Iris pigment epithelial cell (primary cell): ENCODE measurements at places on chromosomes 6 and 20.
A peak's percentile ranks its signal among the peaks of the same experiment; 100 is the strongest.

GRCh38 chr20:59378966-59379365 is 78.6 kb downstream of the EDN3 start:
- DNase-seq = no peak

DNA sequence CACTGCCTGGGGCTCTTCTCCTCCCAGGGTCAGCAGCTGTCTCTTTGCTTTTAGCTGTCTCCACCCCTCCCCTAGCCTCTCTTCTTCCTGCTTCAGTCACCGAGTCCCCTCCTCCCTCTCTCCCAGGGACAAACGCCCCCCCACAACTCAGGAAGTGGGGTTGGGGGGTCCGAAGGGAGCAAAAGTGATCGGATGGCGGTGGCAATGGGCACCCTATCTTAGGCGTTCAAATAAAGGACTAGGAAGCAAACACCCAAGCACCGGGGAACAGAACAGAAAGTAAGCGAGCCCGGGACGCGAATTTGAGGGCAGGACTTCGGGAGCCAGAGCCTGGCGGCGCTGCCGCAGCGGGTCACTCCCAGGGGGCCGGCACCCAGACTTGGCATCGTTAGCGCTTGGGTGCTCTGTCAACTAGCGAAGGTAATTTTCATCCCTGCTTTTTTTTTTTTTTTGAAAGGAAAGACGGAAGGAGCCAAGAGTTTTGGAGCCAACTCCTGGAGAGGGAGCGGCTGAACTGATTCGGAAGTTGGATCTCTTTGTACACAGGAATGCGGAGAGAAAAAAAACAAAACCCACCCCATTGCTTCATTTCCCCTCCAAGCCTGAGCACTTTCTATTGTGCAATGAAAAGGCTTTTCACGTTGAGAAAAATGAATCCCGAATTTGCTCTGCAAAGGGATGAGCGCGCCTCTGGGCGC is 815 bp upstream of the ITPR3 start:
- peak; percentile 71 for DNase-seq

GRCh38 chr20:22836211-22836610 is 198.9 kb upstream of the SSTR4 start:
- DNase-seq = peak; percentile 11

GRCh38 chr6:125188037-125188436 is 34.5 kb downstream of the TPD52L1 start:
- peak; percentile 80 for DNase-seq

- DNase-seq = no peak
These were observed 108.4 kb downstream of the RTN4IP1 start for GRCh38 chr6:106520711-106521401.

DNA sequence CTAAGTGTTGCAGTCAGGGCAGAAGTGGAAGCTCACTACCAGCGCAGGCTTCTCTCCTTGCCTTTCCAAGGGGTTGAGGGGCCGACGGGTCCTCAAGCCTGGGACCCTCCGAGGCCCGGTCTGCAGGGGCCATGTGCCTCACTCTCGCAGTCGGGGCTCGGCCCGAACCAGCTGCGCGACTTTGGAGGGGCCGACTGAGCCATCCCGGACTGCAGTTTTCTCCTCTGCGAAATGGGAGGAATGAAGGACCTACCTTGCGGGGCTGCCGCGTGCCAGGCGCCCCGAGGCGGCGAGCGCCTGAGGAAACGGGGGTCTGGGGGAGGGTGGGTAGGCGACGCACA is 5.6 kb downstream of the LZTS3 start:
- DNase-seq = no peak

- peak; percentile 40 for DNase-seq
These were observed 103.7 kb upstream of the SOX4 start for GRCh38 chr6:21489826-21490225.

- no peak for DNase-seq
These were observed 4.4 kb upstream of the MYLIP start for GRCh38 chr6:16124198-16125180.

DNA sequence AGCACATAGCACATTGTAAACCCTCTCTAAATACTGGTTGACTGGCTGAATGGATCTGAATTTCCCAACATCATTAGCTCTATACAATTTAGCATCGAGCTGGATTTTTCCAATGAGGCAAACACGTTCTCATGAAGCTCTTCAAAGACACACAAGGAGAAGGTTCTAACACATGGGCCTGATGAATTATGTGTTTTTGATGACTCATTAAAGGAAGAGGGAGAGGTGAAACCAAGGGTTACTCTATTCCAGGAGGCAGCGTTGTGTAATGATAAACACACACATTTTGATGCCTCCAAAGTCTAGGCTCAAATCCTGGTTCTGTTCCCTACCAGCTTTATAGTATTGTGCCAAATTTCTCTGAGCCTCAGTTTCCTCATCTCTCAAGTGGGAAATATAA is 84.3 kb downstream of the PFDN4 start:
- DNase-seq = peak; percentile 36

- DNase-seq = peak; percentile 71
These were observed 108.4 kb upstream of the SIM1 start for GRCh38 chr6:100573166-100573565.

DNA sequence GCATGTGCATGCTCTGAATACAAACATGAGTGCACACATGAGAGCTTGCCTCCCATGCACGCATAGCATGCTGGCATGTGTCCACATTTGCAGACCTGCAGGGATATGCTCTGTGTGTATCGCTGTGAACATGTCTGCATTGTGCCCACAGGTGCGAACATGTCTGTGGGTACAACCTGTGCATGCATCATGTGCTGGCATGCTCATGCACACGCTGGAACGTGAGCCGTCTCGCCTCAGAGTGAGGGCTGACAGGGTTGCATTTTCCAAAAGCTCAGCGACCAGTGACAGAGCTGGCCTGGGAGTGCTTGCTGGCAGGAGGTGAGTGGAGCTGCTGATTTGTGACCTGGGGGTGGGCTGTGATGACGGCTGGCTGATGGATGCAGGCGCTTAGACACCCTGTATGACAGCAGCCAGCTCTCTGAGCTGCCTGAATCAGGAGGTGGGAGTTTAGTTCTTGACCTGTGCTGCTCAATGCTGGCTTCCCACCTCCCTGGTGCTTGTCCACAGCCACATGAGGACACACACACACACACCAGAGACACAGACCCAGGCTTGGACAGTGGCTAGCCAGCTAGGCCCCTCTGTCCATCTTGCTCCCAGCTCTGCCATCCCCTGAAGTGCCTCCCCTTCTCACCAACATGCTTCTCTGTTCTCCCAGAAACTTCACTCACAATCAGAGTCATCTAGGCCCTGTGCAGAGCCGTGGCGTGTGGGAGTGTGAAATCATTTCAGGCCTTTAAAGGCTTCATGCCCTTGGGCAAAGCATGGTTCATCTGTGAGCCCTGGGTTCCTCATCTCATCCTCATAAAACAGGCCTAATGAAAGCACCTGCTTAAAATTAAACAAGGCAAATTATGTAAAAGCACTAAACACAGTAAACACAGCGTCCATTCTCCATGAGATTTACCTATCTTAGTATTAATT is 51.4 kb downstream of the CD40 start:
- DNase-seq = no peak
